Iris pigment epithelial cell (primary cell): ENCODE measurements at places on chromosomes 16 and 17.

DNA sequence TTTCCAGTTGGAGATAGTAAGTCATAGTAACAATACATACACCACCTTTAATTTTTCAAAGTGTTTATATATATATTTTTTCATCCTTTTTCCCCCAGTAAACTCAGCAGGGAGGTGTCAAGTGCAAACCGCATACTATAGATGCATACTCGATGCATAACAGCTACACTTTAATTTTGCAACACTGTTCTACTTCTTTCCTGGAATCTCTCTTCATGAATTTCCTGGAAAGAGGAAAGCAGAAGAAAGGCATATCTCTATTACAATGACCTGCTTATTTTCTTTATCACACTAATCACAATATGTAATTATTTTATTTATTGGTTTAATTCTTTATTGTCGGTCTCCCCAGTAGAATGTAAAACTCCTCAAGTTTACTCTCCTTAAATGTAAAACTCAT, 140.0 kb downstream of the SNX11 start:
- DNase-seq = no peak

- DNase-seq = no peak
Observed at GRCh38 chr17:33968350-33969044, 286.6 kb upstream of the CCL2 start.

- no peak for DNase-seq
Observed at GRCh38 chr17:39166437-39167335, 725 bp upstream of the ARL5C start.

GRCh38 chr17:80408872-80409271, 6.1 kb upstream of the ENDOV start:
- DNase-seq = no peak

GRCh38 chr17:58246781-58247180, 8.4 kb downstream of the LPO start:
- no peak for DNase-seq
